ENCODE measurements at places on chromosomes 13 and 19.

GRCh38 chr19:41753159-41753558 is 2.2 kb upstream of the CEACAM6 start:
- peak; percentile 64 for DNase-seq

- peak; percentile 10 for DNase-seq
These were observed 109.2 kb downstream of the SGCG start for GRCh38 chr13:23289917-23290357.

DNA sequence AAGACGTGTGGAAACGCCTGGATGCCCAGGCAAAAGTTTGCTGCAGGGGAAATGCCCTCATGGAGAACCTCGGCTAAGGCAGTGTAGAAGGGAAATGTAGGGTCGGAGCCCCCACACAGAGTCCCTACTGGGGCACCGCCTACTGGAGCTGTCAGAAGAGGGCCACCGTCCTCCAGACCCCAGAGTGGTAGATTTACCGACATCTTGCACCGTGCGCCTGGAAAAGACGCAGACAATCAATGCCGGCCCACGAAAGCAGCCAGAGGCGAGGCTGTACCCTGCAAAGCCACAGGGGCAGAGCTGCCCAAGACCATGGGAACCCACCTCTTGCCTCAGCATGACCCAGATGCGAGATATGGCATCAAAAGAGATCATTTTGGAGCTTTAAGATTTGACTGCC is 7.0 kb upstream of the EDNRB start:
- DNase-seq = no peak

- no peak for DNase-seq
These were observed 39.1 kb upstream of the SLC7A9 start for GRCh38 chr19:32908641-32909190.

DNA sequence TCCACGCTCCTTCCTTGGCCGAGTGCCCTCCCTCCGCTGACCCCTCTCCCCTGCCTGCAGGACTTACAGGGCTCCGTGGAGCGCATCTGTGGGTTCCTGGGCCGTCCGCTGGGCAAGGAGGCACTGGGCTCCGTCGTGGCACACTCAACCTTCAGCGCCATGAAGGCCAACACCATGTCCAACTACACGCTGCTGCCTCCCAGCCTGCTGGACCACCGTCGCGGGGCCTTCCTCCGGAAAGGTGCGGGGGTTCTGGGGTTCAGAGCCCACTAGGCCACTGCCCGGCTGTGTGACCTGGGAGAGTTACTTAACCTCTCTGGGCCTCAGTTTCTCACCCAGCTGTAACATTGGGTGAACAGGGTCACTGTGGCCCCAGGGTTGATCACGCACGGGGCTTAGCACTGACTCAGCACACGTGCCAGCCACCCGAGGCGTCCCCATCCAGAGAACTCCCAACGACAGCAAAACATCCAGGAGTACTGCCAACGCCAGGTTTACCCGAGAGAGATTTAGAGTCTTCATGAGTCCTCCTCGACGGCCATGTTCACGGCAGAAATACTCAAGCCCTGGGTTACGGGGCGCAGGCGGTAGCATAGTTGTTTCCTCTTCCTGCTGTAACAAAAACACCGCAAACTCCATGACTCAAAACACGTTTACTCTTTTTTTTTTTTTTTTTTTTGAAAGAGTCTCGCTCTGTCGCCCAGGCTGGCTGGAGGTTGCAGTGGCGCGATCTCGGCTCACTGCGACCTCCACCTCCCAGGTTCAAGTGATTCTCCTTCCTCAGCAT is 9.7 kb upstream of the SPACA4 start:
- no peak for DNase-seq

- DNase-seq = no peak
These were observed 8.8 kb downstream of the PRR36 start for GRCh38 chr19:7865262-7865911.

GRCh38 chr13:110557610-110558305 is 3.8 kb downstream of the RAB20 start:
- no peak for DNase-seq

GRCh38 chr19:38661136-38661535 is 13.7 kb downstream of the ACTN4 start:
- no peak for DNase-seq

- DNase-seq = peak; percentile 75
These were observed 43.8 kb upstream of the USP29 start for GRCh38 chr19:57075801-57076492.

DNA sequence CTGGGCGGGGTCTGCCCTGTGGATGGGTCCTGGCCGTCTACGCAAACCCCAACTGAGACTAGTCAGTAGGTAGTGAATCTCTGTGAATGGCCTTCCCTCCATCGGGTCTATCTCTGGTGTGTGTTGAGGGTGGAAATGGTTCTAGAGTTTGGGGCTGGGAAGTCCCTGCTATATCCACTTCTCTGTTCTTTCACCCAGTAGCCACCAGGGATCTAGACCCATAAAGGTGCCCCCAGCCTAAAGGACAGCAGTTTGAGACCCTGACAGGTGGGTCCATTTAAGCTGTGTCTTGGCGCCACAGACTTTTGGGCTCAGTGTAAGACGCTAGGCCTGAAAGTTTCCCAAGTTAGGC is 57.7 kb downstream of the ZNF568 start:
- no peak for DNase-seq

GRCh38 chr13:105097521-105097920 is 1437.9 kb downstream of the EFNB2 start:
- DNase-seq = no peak

GRCh38 chr13:108917581-108917980 is 288.2 kb downstream of the MYO16 start:
- no peak for DNase-seq

DNA sequence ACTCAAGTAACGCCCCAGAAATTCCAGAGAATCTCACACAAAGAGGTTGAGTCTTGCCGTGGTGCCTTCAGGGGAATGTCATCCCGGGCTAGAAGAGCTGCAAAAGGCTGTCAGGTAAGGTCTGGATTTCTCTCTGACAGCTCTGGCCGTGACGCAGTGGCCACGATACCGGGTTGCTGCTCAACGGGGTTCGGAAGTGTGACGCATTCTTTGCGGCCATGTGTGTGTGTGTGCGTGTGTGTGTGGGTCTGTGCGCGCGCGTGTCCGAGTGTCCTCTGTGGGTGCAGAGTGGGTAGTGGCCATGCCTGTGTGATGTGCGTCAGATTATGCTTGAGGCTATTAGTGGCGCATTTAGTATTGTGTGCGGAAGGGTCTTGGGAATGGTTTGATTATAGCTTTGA is 306 bp downstream of the ZNF540 start:
- peak; percentile 95 for DNase-seq

Measured in NCI-H2227 treated with DMSO at 0.1 percent for 48 hours (cell line).